ENCODE measurements at places on chromosomes 4 and X.

DNA sequence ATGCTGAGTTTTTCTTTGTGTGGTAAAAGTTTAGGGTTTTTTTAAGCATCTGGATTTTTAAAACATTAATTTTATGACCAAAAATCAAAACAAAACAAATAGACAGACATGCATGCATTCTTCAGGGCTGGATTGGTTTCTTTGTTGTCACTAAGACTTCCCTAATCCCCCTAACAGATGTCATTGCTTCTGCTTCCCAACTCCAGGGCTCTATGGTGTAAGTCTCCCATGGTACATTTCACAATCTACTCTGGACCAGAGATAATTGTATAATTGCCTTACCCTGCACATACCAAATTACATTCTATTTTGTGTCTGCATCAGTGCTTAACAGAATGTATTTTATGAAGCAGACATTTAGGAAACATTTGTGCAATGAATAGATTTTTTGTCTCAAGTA, 529.1 kb upstream of the SMIM31 start:
- no peak for DNase-seq

- DNase-seq, result no peak
These were observed 164.8 kb downstream of the AASDH start for GRCh38 chr4:56222514-56222913.

DNA sequence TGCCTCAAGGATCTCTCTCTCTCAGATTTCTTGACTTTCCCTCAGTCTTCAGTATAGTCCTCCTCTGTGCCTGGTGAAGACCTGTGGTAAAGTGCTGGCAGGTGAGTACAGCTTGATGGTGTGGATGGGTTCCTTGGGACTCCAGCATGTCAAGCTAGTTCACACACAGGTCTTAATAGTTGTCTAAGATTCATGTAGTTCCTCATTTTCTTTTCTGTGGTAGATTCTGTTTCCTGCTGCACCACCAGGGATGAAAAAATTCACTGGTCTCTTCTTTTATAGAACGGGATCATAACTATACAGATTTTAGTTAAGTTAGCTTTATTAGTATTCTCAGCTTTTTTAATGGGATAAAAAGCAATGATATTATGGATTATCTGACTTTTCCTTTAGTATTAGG, 32.5 kb upstream of the PAQR3 start:
- DNase-seq, result no peak

GRCh38 chr4:102553982-102554381, 52.8 kb downstream of the NFKB1 start:
- no peak for DNase-seq

- DNase-seq, result no peak
These were observed 78.5 kb upstream of the SPANXC start for GRCh38 chrX:141320801-141321200.

- no peak for DNase-seq
These were observed 5.1 kb upstream of the PRDX4 start for GRCh38 chrX:23662187-23662586.

- no peak for DNase-seq
These were observed 37.0 kb downstream of the GUCY1A1 start for GRCh38 chr4:155703486-155704247.

- DNase-seq, result no peak
These were observed 84.9 kb upstream of the SPANXB1 start for GRCh38 chrX:140917354-140918115.

DNA sequence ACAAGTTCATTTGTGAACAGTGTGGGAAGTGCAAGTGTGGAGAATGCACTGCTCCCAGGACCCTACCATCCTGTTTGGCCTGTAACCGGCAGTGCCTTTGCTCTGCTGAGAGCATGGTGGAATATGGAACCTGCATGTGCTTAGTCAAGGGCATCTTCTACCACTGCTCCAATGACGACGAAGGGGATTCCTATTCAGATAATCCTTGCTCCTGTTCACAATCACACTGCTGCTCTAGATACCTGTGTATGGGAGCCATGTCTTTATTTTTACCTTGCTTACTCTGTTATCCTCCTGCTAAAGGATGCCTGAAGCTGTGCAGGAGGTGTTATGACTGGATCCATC, 5.5 kb downstream of the SPRY1 start:
- no peak for DNase-seq

DNA sequence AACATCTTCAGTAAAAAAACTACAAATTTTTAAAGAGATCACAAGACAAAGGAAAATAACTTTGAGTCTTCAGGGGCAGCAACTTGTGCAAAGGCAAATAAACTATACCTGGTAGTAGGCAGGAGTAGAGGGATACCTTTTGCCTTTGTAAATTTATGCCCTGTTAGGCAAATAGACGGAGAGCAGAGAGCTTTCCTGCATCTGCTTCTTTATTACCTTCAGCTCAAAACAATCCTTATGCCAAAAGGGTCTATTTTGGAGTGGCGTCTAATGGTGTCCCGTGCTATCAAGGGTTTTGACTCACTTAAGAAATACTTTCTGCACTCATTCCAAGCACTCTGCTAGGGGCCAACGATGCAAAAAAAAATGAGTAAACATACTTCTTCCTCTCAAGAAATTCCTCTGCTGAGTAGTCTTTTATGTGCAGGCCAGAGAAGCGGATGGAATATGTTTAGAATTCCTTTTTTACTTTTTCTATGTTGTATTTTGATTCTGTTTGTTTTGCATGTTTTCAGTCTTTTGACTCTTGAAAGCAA, 131.9 kb downstream of the ANXA5 start:
- no peak for DNase-seq

- no peak for DNase-seq
These were observed 77.6 kb downstream of the MXRA5 start for GRCh38 chrX:3268829-3269228.

DNA sequence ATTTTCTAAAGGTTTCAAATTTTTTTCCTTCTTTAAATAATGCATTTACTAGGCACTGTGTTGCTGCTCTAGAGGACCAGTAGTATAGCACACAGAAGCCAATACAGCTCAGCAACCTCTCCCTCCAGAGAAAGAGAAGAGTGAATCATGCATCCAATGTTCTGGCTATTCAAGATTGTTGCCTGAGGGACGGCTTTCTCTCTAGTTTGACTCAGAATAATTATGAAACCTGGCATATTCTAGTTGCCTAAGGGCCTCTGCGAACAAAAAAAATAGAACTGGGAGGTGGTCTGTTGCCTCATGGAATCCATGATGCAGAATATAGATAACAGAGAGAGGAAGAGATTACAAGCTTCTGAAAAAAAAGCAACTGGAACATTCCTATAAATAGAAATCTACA, 1233.3 kb upstream of the PABPC4L start:
- no peak for DNase-seq

GRCh38 chr4:59612235-59612634, 1587.9 kb upstream of the ADGRL3 start:
- DNase-seq, result no peak

GRCh38 chrX:14533867-14534266, 4.5 kb downstream of the GLRA2 start:
- no peak for DNase-seq

DNA sequence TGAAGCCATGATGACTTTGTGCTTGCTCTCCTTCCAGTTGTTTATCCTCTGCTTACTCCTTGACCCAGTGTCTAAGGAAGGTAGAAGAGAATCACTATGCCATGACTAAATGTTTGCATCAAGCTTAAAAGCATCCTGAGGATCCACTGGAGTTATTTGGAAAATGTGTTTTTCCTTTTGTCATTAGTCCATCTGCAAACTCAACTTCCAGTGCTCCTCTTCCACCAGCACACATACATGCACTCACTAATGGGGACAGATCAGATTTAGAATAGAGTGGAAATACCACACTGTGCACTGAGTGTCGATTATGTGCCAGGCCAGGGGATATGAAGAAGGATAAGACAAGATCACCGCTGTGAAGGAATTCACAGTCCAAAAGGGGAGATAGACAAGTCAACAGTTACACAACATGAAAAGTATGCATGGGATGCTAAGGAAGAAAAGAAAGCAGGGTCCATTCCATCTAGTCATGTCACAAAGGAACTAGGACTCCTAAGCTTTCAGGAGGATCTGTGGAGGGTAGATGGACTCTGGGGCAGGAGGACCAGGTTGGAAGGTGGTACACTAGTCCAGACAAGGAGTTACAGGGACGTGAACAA, 1.9 kb downstream of the OCIAD2 start:
- DNase-seq, result no peak

GRCh38 chr4:119040261-119040660, 95.4 kb upstream of the MYOZ2 start:
- no peak for DNase-seq

GRCh38 chrX:101230636-101231035, 11.1 kb downstream of the DRP2 start:
- DNase-seq, result no peak

DNA sequence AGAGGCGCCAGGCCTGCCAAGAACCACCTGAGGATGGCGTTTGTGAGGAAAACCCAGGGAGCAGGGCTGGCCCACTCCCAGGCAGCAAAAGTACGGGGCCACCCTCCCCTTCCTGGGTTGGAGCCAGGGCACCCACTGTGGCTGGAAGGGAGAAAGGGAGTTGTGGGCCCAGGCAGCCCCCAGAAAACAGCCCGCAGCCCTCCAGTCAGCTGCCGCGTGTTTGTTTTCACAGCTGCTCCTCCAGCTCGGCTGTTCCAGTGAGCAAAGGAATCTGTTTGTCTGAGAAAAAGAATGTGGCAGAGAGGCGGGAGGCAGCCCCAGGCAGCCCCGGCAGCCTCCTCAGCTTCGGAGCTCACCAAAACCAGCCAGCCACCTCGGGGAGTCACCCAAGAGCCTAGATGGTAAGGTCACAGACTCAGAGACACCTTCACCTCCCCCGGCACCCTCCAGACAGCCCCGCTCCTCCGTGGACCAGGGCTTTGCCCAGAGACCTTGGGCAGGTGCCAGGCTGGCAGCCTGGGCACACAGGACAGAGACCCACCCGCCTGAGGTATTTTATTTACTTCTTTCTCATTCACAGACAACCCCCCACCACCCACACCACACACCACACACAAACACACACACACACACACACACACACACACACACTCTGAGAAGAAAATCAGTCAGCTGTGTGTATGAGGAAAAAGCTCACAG, 338.1 kb downstream of the BCOR start:
- DNase-seq, result no peak

- no peak for DNase-seq
These were observed 15.6 kb upstream of the BBS12 start for GRCh38 chr4:122716825-122717448.

GRCh38 chrX:72254816-72255215, 16.0 kb upstream of the ERCC6L start:
- DNase-seq, result no peak

DNA sequence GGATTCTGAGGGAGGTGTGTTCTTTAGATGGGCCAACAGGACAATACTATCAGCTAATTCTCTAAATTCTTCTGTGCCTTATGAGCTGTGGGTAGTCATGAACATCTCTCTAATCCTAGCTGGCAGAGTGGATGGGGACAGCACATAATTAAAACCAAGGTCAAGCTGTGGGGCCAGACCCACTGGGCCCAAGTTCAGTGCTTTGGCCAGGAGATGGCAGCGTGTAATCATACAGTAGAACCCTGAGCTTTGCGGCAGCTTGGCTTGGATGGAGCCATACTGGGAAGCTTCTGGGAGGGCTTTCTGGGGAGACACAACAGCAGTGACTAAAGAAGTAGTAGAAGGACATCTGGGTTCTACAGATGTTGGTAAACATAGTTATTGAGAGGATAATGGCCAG, 140.3 kb upstream of the CXCL13 start:
- no peak for DNase-seq

DNA sequence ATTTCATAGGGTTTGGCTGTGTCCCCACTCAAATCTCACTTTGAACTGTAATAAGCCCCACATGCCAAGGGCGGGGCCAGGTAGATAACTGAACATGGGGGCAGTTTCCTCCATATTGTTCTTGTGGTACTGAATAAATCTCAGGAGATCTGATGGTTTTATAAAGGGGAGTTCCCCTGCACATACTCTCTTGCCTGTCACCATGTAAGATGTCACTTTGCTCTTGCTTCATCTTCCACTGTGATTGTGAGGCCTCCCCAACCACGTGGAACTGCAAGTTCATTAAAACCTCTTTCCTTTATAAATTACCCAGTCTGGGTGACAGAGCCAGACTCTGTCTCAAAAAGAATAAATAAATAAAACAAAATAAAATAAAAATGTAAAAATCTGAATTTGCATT, 95.9 kb downstream of the PDS5A start:
- no peak for DNase-seq

DNA sequence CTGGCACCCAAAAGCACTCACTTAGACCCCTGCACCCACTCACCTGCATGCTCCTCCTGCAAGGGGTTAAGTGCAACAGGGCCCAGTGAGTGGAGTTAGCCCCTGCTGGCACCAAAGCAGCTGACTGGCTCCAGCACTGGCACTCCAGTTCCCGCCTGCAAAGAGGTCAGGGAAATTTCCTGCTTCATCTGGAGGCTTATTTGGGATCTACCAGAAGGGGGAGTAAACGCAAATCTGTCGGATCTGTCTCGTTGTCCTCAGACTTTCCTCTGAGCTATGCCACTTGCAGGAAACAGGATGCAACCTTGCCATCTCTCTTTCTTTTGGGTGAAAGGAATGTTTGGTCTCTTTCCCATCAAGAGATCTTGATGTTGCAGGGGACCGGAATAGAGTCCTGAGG, 435.6 kb downstream of the PCDH10 start:
- DNase-seq, result no peak

GRCh38 chr4:72338060-72338459, 231.0 kb downstream of the ADAMTS3 start:
- DNase-seq, result no peak

DNA sequence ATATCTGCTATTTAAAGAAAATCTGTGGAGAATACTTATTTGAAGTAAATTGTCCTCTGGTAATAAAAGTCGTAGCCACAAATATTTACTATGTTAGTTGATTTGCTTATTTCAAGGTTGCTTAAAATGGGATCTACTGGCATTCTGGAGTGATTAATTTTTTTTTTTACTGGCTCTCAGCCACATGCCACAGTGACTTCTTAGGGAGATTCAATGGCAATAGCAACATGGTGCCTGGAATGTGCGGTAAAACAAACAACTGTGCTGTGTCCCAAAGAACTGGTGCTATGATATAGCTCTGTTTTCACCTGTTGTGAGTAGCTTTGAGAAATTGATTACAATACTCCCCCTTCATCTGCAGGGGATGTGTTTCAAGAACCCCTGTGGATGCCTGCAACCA, 324.3 kb downstream of the GPAT3 start:
- DNase-seq, result no peak

DNA sequence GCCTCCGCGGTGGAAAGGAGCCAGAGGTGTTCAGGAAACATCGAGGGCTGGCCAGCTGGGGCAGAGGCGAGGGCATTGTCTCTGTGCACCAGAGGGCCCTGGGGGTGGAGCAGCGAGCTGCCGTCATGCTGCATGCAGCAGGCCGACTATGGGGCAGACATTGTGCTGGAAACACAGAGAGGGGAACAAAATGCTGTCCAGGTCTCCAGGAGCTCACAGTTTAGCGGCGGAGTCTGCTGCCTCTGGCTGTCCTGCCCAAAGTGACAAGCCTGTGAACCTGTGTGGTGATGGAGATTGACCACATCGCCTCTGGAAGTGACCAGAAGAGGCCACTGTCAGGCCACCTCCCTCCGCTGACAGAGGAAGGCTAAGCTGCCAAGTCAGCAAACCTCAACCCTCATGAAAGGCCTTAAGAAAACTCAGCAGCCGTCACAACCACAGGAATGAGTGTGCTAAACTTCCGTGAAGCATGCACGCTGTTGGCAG, 20.1 kb upstream of the SASH3 start:
- no peak for DNase-seq

- no peak for DNase-seq
These were observed 41.6 kb downstream of the EVC start for GRCh38 chr4:5752376-5753184.

GRCh38 chrX:10049236-10049635, 82.1 kb downstream of the CLDN34 start:
- DNase-seq, result no peak

- no peak for DNase-seq
These were observed 1928.2 kb upstream of the TENM3 start for GRCh38 chr4:180314972-180315371.
